ENCODE measurements at places on chromosomes 13 and 19. TPM values are rescaled to one million over a fixed set of nuclear protein-coding genes. Genes with fewer than 3 reads are reported as not detected.

GRCh38 chr13:74423434-74423833 is 289.2 kb upstream of the KLF12 start:
- DNase-seq: no peak

- DNase-seq: no peak
Measured at GRCh38 chr13:85806553-85807175, 7.4 kb upstream of the SLITRK6 start.

DNA sequence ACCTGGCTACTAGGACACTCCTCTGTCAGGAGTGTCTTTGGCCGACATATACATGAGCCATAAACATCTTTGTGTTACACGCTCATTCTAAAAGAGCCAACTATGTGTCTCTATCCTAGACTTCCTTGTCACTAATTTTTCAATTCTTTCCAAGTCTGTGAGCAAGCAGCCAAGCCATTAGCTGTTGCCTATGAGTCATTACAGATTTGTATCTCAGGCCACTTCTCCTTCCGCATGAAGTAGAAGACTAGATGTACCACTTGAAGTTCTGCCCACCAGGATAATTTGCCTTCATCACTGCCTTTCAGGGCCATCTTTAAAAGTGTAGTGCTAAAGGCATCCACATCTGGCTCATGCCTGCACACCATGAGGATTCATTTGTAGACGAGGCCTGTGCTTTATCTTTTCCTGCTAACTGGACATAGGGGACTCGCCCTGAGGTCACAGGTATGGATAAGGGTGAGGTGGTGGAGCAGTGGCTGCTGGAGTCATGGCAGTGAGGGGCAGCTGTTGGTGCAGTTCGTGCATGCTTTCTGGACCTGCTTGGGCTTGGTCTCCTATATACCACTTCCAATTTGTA is 126.1 kb upstream of the KL start:
- no peak for DNase-seq

- DNase-seq: no peak
Measured at GRCh38 chr13:42577538-42577937, 3.6 kb downstream of the TNFSF11 start.

DNA sequence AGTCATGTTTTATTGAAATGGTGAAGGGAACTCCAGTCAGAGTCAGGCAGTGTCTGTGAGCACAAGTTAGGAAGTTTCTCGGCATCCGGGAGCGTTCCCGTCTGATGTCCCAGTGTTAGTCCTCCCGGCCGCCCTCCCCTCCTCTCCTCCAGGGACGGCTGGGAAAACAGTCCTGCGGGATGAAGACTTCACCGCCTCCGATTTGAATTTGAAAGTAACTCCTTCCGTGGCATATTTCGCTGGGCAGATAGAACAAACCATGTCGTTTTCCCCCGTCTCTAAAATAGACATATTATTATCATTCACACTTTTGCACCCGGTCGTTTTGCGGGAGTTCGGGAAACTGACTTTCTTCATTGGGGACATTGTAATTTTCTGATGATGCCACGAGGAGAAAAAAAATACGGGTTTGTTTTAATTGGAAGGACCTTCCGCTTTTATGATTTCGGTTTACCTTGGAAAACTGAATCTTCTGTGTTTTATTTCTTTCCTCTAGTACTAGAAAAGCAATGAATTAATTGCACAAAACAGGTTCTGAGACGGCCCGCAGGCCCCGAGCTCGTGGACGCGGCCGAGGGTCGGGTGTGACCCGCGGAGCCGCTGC is 76.6 kb downstream of the ZIC5 start:
- no peak for DNase-seq

The LSM14A gene
- total RNA-seq: 192 TPM

- no peak for DNase-seq
Measured at GRCh38 chr13:32917504-32917903, 98.7 kb upstream of the KL start.

- peak; percentile 37 for DNase-seq
Measured at GRCh38 chr19:10431943-10432735, 11.8 kb downstream of the PDE4A start.

GRCh38 chr13:78875792-78876580 is 217.0 kb upstream of the OBI1 start:
- no peak for DNase-seq

The HIPK4 gene
- 30.3 TPM for total RNA-seq

DNA sequence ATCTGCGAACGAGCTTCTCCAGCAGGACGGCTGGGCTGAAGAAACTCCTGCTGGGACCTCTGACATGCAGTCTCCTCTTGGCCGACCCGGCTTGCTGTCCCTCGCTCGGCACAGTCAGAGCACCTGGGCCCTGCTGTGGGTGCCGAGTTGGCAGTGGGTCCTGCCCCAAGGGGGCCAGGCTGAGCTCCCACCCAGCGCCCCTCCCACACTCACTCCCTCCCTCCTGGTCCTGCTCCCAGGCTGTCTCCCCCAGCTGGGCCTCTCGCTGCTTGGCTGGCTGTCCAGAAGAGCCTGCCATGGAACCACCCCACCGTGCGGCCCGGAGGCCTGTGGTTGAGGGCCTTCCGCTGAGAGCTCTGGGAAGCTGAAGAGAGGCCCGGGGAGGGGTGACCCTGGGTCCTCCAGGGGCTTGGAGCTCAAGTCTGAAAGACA is 6.0 kb downstream of the AKT2 start:
- peak; percentile 79 for DNase-seq

DNA sequence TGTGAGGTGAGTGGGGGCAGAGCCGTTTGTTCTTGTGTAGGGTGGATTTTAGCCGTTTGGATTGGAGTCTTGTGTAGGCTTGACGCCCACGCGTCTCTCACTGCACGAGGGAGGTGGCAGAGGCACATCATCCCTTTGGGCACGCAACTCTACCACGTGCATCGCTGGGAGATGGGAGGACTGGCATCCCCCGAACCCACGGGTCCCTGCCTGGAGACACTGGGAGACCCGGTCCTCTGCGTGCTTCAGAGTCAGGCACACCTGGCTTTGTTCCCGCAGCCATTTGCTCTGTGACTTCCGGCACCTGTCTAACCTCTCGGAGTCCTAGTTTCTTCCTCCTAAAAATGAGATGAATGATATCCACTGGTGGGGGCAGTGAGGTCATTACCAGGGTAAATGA is 6.4 kb downstream of the ARHGEF7 start:
- DNase-seq: no peak

- DNase-seq: no peak
Measured at GRCh38 chr13:59270327-59270726, 893.4 kb downstream of the DIAPH3 start.

GRCh38 chr19:3725640-3726310 is 17.6 kb downstream of the TJP3 start:
- no peak for DNase-seq

- no peak for DNase-seq
Measured at GRCh38 chr13:45249662-45250061, 48.8 kb upstream of the KCTD4 start.

DNA sequence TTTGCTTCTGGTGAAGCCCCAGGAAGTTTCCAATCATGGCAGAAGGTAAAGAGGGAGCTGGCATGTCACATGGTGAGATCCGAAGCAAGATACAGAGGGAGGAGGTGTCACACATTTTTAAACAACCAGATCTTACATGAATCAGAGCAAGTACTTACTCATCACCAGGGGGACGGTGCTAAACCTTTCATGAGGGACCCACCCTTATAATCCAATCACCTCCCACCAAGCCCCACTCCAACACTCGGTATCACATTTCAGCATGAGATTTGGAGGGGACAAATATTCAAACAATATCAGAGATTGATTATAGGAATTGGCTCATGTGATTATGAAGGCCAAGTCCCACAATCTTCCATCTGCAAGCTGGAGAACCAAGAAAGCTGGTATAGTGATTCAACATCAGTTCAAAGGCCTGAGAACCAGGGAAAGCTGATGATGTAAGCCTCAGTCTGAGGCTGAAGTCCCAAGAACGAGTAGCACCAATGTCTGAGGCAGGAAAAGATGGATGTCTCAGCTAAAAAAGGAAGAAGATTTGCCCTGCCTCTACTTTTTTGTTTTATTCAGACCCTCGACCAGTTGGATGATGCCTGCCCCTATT is 58.6 kb upstream of the WDFY2 start:
- DNase-seq: no peak

The FFAR1 gene
- total RNA-seq: 0.81 TPM

- DNase-seq: peak; percentile 22
Measured at GRCh38 chr13:35930665-35931631, 200.2 kb downstream of the DCLK1 start.

DNA sequence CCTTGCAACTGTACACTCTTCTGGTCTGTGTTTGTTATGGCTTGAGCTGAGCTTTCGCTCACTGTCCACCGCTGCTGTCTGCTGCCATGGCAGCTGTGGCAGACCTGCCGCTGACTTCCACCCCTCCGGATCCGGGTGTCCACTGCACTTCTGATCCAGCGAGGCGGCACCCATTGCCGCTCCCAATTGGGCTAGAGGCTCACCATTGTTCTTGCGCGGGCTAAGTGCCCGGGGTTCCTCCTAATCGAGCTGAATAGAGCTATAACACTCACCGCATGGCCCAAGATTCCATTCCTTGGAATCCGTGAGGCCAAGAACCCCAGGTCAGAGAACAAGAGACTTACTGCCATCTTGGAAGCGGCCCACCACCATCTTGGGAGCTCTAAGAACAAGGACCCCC is 2.2 kb upstream of the PSMC4 start:
- DNase-seq: no peak

DNA sequence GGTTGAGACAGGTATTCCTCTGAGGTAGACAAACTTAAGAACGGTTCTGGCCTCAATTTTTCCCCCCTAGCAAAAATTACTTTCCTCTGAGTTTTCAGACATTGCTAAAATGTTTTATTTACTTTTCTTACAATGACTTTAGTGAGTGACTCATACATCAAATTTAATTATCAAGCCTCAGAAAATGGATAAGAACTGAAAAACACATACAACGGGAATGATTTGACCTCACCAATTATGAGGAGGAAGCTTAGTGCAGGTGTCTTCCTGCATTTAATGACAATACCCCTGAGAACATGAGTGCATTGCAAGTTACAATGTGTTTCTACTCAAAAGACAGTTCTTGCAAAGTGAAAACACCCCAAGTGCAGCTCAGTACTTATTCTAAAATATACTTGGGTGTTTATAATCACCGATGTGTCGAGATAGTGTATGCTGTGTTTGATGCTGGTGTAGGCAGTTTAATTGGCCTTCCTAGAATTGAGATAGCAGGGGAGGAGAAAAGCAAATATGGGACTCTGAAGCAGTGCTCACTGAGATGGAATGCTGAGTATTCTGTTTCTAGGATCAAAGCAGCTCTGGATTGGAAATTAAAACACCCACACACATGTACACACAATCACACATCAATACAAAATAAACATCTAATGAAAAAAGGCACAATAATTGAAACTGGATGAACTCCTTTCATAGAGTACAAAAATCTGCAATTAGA is 189.5 kb upstream of the SLC10A2 start:
- DNase-seq: no peak

DNA sequence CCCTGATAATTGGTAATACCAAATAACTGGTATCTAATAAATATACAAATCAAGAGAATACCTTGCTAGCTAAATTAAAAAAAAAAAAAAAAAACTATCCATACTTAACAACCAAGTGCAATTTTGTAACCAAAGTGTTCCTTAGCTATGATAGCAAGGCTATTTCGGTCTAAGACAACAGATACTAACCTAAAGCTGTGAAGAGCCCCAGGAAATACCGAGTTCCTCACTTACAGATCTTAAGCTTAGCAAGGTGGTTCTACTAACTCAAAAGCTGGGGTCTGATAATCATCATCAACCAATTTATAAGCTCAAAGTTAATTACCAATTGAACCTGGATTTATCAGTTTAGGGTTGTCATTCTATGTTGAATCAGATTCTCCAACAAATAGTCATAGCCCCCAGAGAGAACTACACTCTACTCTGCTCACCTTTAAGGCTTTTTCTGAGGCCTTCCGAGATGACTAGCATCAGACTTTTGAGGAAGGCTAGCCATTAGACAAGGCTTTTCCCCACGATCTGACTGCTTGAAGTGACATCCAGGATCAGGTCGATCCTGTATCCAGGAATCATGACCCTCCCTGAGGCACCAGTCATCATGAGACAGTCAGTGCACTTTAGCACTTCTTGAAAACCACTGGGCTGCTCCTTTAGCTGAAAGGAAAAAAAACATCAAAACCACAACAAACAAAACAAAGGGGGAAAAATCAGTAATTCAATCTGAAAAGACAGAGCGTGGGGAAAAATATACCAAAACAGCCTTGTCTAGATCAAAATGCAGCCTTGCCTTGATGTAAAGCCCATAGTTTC is 31.9 kb downstream of the INTS6 start:
- no peak for DNase-seq

DNA sequence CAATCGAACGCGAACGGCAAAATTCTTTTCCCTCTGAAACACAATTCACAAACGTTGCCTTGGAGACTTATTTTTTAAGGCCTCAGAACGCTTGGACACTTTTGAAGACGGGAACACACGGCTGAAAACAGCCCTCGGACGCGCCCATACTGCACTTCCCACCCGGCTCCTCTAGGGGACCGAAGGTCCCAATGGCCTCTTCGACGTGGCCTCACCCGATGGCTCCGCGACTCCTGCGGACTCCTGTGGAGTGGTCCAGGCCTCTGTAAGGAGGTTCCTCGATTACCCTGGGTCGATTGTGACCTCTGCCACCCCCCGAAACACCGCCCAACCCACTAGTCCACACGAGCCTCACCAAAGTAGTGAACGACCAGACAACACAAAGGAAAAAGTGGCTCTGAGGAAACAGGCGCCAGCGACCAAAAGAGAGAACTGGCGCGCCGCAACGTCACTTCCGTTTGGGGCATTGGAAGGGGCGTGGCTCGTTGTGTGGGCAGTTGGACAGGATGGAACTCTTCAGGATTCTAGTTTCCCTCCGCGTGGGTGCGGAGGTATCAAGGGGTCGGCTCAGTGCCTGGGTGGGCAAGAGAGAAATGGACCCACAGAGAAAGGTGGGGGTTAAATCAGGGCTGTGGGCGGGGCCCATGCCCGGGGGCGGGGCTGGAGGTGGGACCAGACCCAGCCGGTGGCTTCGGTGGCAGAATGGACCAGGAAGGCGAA is at the start of gene ZNF560:
ZNF560 (minus strand) TSS at position 434 of the 720 bp plus-strand sequence. CDS start 23,303 bp downstream, outside the sequence.
- DNase-seq: peak; percentile 94

- DNase-seq: no peak
Measured at GRCh38 chr13:113639616-113640262, 18.3 kb downstream of the ATP4B start.

- no peak for DNase-seq
Measured at GRCh38 chr13:30446126-30446500, 19.6 kb downstream of the HMGB1 start.

DNA sequence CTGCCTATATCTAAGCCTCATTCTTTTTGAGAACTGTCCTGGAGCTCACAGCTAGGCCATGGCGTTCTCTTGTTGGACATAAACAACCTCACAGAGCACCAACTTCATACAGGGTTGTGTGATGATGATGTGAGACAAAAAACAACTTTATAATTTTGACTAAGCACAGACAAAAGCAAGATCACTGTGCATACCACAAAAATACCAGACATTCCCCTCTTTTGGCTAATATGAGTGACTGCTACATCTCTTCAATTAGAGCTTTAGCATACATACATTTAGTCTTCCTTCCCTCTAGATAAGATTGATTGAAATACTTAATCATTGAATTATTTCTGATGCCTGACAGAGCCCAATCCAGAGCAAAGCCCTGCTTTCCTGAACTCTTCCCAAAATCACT is 8.3 kb downstream of the MAB21L1 start:
- no peak for DNase-seq

GRCh38 chr19:6270076-6270745 is 9.6 kb downstream of the MLLT1 start:
- no peak for DNase-seq

The PEG3 gene
- total RNA-seq: 155 TPM

- DNase-seq: no peak
Measured at GRCh38 chr13:40348096-40348679, 318.3 kb downstream of the FOXO1 start.
